ENCODE measurements at places on chromosomes 7 and 10. TPM values are rescaled to one million over a fixed set of nuclear protein-coding genes. Genes with fewer than 3 reads are reported as not detected.

DNA sequence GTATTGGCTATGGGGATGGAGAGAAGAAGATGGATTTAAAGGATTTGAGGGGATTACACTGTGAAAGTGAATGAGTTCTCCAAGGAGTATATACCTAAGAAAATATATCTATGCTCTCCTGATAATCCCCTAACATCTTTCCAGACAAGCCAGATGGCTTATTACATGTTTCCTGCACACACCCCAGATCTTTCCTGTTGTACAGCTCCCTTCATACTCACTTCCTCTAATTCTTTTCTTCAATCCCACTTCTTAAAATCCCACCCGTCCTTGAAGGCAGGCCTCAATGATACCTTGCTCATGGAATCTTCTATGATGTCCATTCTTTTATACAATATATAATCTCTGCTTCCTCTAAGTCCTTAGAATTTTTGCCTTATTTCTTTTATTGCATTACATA is 317.2 kb upstream of the DGKB start:
- H3K4me1 ChIP-seq = no peaks in the 10 kb centered on the region
- no peak for DNase-seq
- H3K4me3 ChIP-seq = no peak overlapping the region
- no peaks in the 10 kb centered on the region for H3K27me3 ChIP-seq

- DNase-seq = no peak
- H3K4me3 ChIP-seq = no peak overlapping the region
- no peaks in the 10 kb centered on the region for H3K27me3 ChIP-seq
- no peaks in the 10 kb centered on the region for H3K36me3 ChIP-seq
Measured at GRCh38 chr10:58016614-58017013, 251.1 kb downstream of the IPMK start.

GRCh38 chr7:144713850-144714249 is 122.0 kb downstream of the TPK1 start:
- H3K4me1 ChIP-seq = no peaks in the 10 kb centered on the region
- H3K27ac ChIP-seq = no peak overlapping the region
- H3K36me3 ChIP-seq = no peaks in the 10 kb centered on the region

DNA sequence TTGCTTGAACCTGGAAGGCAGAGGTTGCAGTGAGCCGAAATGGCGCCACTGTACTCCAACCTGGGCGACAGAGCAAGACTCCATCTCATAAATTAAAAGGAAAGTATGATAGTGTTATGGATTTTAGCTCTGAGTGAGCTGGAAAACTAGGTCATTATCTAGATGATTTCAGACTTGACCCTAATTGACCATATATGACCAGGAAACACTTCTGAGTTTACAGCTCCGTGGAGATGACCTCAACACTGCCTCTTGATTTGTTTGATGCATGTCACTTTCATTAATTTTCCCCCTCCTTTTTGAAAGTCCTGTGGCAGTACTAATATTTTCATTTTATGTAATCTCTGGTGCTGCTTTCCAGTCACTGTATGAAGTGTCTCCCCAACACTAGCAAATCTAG is 7.8 kb upstream of the SEC61A2 start:
- no peaks in the 10 kb centered on the region for H3K27me3 ChIP-seq
- no peak overlapping the region for H3K4me3 ChIP-seq
- H3K36me3 ChIP-seq = peaks cover 6% of the 10 kb centered on the region
- no peak for DNase-seq
- H3K4me1 ChIP-seq = no peaks in the 10 kb centered on the region

DNA sequence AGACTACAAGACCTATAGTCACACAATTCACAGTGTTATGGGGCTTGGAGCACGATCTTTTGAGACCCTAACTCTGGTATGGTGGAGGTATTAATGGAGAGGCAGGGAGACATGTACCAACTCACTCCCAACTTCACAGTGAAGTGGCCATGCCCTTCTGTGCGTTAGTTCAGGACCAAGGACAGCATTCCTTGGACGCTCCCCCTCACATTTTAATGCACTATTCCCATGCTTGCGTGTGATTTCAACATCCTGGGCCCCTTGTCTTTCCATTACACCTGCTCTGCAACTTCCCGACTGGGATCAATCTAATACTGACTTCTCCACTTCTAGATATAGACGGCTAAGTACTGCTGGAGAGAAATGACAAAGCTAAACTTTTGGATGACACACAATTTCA is 72.7 kb downstream of the PLCE1 start:
- H3K4me1 ChIP-seq = no peaks in the 10 kb centered on the region
- peak; percentile 42 for DNase-seq
- H3K4me3 ChIP-seq = no peak overlapping the region
- H3K27ac ChIP-seq = no peak overlapping the region
- H3K36me3 ChIP-seq = no peaks in the 10 kb centered on the region

The PMPCB gene
- 44.9 TPM for total RNA-seq
